ENCODE measurements at places on chromosomes 3 and 15.

- DNase-seq: no peak
Measured at GRCh38 chr15:59436774-59437141, 1.2 kb upstream of the FAM81A start.

- DNase-seq: no peak
Measured at GRCh38 chr3:150800722-150801121, 37.8 kb upstream of the SIAH2 start.

GRCh38 chr3:21356402-21356801 lies 394.6 kb downstream of the ZNF385D start:
- DNase-seq: no peak

- DNase-seq: no peak
Measured at GRCh38 chr15:67855842-67856241, 16.0 kb upstream of the RNU6-1 start.

DNA sequence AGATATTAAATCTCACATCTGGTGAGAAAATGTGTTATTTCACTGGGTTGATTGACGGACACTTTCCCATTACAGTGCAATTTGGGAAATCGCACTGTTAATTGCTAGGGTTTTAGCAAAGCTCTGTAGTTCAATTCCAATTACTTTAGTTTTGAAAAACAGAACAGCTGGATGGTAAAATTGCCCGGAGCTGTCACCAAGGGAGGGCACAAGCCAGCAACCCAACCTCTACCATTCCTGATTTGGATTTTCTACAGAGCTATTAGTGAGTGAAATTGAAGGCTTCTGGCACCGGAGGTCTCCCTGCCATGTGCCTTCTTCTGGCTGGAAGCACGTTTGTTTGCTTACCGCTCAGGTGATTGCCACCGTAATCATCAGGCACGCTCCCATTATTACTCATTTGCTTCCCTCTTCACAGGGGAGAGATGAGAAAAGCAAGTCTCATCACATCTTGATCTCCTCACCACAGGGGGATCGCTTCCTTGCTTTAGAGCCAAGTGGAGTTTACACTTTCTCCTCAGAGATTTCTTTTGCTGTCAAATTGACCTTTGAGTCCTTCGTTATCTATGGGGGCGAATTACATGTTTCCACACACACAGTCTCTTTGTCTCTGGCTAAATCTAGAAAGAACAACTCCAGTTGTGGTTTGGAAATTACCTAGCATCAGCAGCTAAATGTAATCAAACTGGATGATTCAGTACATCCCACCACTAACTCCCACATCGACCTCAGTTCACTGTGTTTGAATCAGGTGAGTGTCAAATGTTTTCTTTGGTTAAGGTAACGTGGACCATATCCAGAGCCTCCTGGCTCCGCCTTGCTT lies 421.7 kb upstream of the GOLIM4 start:
- no peak for DNase-seq

DNA sequence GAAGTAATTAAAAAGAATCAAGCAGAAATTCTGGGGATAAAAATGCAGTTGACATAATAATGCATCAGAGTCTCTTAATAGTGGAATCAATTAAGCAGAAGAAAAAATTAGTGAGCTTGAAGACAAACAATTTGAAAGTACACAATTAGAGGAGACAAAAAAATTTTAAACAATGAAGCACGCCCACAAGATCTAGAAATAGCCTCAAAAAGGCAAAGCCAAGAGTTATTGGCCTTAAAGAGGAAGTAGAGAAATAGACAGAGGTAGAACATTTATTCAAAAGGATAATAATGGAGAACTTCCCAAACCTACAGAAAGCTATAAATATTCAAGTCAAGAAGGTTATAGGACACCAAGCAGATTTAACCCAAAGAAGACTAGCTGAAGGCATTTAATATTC lies 113.3 kb downstream of the TBC1D2B start:
- DNase-seq: no peak

DNA sequence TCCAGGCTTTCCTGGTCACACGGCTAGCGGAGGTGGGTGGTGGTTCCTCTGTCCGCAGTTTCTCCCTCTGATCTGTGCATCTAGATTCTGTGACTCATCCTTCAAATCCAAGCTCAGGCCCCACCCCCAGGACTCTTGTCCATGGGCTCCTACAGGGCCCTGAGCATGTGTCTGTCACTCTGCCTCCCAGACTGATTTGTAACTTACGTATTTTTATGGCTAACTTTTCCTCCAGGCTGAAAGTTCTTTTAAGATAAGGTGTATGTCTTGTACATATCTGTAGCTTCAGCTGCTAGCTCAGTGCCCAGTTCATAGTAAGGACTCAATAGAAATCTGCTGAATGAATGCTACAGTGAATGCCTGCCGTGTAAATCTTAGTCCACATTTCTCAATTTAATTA lies 8.0 kb downstream of the ESYT3 start:
- no peak for DNase-seq

DNA sequence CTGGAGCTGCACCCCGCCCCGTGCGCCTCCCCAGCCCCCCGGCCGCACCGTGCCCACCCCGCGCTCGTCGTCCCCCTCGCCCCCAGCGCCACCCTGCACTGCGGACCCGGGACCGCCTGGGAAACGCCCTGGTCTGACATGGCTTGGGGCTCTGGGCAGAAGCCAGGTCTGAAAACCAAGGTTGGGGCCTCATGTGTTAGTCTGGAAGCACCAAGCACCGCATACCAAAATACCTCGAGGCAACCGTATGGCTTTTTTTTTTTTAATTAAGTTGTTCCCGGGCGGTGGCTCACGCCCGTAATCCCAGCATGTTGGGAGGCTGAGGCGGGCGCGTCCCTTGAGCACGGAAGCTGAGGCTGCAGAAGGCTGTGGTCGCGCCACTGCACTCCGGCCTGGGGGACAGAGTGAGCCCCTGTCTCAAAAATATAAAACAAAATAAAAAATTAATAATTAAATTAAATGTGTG lies 91.5 kb upstream of the CHD2 start:
- DNase-seq: no peak

Measured in keratinocyte (primary cell).